ENCODE measurements at places on chromosomes 6 and 20. TPM values are rescaled to one million over a fixed set of nuclear protein-coding genes. Genes with fewer than 3 reads are reported as not detected.

GRCh38 chr6:124371974-124372475 lies 568.4 kb downstream of the NKAIN2 start:
- no peak for DNase-seq

DNA sequence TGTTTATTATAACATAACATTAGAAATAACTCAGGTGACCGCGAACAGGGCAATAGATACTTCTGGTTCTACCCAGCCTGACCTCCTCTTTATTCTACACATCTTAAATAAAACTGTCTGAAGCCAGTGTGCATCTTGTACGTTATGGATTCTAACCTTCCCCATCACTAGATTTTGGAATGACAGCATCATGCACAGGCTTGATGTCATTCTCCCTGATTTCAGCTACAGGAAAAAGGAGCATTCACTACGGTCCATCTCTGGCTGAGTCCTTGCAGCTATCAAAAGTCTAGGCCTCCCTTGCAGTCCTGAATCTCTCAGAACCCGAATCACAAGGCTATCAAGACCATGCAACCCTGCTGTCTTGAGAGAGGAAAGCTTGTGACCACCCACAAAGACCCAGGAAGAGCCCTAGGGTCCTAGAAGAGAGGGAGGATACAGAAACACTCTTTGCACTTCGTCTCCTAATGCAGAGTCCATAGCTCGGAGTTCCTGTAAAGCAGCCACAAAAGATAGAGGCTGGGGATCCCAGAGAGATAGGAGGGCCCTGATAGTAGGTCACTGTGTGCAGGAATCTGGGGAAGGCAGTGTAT lies 845 bp downstream of the HLA-DPA1 start:
- DNase-seq: no peak

Gene GABBR1
- 6.0 TPM for total RNA-seq

Gene OXT
- total RNA-seq: not detected

GRCh38 chr20:63154395-63154794 lies 61.5 kb downstream of the YTHDF1 start:
- no peak for DNase-seq

DNA sequence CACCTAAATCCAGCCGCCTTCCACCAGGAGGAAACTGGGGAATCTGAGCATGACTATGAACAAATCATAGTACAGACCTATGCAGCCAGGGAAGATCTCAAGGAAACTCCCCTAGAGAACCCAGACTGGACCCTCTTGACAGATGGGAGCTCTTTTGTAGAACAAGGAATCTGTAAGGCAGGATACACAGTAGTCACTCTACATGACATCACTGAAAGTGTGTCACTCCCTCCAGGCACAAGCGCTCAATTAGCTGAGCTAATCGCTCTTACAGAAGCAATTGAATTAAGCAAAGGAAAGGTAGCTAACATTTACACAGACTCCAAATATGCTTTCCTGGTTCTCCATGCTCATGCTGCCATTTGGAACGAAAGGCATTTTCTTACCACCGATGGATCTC lies 36.8 kb downstream of the PLN start:
- no peak for DNase-seq

DNA sequence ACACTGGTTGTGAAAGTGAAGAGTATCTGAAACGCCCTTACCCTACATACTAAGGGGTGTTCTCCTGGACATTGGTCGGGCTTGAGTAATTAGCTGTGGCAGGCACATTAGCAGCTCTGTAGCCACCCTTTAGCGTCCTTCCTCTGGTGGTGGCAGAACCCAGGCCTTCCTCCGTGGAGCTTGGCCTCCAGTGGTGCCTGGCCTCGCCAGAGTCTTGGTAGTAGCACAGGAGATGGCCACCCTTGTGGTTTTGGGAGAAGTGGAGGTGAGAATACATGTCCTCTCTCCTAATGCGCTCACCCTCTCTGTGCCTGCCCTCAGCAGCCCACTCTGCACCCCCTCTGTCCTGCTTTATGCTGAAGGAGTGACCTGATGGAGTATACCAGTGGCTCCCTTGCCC lies 17.6 kb upstream of the UQCC2 start:
- no peak for DNase-seq

DNA sequence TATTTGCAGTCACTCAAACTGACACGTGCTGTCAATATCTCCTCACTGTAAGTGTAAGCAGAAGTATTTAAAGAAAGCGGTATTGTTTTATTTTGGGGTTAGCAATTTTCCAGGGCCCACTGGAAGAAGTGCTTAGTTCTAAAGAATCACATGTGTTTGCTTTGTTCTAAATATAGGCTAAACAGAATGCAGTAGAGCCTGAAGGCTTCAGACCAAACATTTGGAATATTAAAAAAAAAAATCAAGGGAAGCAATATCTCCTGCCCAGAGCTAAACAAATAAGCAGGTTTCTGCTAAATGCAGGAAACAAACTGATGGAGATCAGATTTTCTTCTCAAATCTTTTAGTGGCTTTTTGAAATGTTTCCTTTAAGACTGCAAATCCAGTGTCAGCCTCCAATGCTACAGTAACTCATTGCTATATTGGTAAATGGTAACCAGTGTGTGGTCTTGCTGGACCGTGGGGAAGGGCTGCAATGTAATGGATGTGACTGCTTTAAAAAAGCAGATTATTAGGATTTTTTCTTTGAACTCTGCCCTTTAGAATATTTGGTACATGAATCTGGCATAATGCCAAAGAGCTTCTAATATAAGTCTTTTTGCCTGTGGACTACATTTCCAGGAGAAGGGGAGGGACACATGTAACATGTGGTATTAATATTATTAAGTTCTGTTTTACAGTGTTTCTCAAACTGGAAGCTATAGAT lies 317.1 kb upstream of the FERMT1 start:
- no peak for DNase-seq

- no peak for DNase-seq
These were observed 13.0 kb upstream of the BAG2 start for GRCh38 chr6:57159127-57159526.

- no peak for DNase-seq
These were observed 123.3 kb downstream of the OGFRL1 start for GRCh38 chr6:71411882-71412281.

Measured in activated CD8-positive, alpha-beta memory T cell treated with anti-CD3 and anti-CD28 coated beads, Interleukin-2, amount 10 ng/mL, durations not matched to agents 7 days and 5 days (primary cell).